ENCODE measurements at places on chromosomes 5 and 9.

GRCh38 chr5:145984072-145984471 is 47.7 kb downstream of the SH3RF2 start:
- no peak for DNase-seq

- no peak for DNase-seq
These were observed 286.7 kb downstream of the TLE4 start for GRCh38 chr9:79858508-79858907.

- DNase-seq = no peak
These were observed 30.5 kb downstream of the DNAH5 start for GRCh38 chr5:13913962-13914361.

- DNase-seq = no peak
These were observed 144.2 kb upstream of the EPB41L4A start for GRCh38 chr5:112563169-112563826.

DNA sequence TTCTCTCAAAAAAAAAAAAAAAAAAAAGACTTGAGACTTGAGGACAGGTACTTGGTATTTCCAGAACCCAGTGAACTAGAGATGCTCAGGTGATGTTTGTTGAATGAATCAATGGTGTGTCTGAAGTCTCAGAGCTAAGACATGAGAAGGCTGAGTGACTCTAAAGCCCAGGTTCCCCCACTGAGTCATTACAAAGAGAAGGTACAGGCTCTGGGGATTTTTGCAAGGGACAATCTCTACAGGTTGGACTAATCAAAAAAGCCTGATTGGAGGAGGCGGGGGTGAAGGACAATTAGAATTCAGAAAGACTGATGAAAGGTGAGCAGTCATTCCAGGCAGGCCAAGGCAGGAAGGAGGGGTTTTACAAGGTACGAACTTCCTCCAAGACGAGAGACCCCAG is 8.2 kb upstream of the FABP6 start:
- no peak for DNase-seq

- no peak for DNase-seq
These were observed 295.8 kb downstream of the DEPDC1B start for GRCh38 chr5:60404171-60404570.

DNA sequence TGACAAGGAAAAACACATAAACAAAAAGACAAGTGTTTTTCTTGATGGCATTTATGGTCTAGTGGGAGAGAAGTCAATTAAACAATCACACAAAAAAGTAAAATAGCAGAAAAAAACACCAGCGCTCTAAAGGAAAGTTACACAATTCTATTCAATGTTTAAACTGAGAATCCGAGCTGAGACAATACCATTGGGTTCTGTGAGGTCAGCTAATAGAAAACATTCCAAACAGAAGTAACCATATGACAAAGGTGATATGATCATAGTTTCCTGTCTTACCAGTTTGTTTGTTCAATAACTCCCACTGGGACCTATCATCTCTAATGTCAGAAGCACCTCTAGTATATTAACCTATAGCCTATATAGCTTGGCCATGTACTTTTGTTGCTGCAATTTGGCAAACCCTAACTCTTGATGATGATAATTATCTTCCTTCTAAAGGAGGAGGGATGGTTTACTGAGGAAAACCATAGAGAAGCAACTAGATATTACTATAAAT is 1030.0 kb downstream of the CDH12 start:
- no peak for DNase-seq

GRCh38 chr9:23587433-23587832 is 238.6 kb downstream of the ELAVL2 start:
- peak; percentile 86 for DNase-seq

- DNase-seq = no peak
These were observed 112.2 kb downstream of the MTX3 start for GRCh38 chr5:79878721-79879336.

DNA sequence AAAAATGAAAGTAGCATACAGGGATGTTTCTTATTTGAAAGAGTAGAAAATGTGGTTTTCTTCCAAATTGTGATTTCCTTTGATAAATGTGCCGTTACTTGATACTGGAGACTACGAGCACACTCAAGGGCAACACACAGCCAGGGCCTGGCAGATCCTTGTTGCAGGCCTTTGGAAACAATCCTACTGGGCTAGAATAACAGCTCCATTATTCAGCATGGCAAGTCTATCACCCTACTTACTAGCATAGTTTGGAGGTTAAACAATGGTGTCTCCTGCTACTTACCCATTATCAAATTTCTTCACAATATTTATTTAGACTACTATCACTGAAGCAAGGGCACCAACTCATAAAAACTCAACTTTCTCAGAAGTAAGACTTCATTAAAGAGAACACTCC is 140.8 kb upstream of the ZNF608 start:
- DNase-seq = no peak

DNA sequence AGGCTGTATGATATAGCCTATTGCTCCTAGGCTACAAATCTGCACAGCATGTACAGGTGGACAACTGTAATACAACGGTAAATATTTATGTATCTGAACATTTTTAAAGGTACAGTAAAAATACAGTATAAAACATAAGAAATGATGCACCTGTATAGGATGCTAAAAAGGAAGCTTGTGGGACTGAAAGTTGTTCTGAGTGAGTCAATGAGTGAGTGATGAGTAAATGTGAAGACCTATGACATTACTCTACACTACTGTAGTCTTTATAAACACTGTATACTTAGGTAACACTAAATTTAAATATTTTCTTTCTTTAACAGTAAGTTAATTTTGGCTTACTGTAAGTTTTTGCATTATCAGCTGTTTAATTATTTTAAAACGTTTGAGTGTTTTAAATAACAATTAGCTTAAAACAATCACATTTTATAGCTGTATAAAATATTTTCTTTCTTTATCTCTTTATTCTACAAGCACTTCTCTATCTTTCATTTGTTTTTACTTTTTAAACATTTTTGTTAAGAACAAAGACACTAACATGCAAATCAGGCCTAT is 28.1 kb downstream of the CDH18 start:
- no peak for DNase-seq

- no peak for DNase-seq
These were observed 1.6 kb upstream of the SEC16A start for GRCh38 chr9:136484153-136485048.

DNA sequence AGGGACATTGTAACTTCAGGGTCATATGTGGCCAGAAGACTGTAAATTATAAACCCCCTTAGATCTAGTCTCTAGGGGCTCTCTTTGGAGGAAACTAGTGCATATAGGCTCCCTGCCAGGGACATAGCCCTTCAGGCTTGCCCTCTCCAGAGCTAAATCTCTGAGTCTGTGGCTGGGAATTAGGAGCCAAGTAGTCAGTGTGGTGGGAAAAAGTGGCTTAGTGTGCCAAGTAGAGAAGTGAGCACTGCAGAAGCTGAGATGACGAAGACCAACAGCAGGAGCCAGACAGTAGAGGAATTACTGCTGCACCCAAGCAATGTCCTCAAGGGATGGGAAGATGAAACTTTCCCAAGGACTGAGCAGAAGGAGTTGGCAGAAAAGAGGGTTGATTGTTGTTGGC is 71.2 kb downstream of the CWC27 start:
- no peak for DNase-seq

GRCh38 chr9:86350006-86350760 is 4.0 kb downstream of the TUT7 start:
- DNase-seq = no peak

DNA sequence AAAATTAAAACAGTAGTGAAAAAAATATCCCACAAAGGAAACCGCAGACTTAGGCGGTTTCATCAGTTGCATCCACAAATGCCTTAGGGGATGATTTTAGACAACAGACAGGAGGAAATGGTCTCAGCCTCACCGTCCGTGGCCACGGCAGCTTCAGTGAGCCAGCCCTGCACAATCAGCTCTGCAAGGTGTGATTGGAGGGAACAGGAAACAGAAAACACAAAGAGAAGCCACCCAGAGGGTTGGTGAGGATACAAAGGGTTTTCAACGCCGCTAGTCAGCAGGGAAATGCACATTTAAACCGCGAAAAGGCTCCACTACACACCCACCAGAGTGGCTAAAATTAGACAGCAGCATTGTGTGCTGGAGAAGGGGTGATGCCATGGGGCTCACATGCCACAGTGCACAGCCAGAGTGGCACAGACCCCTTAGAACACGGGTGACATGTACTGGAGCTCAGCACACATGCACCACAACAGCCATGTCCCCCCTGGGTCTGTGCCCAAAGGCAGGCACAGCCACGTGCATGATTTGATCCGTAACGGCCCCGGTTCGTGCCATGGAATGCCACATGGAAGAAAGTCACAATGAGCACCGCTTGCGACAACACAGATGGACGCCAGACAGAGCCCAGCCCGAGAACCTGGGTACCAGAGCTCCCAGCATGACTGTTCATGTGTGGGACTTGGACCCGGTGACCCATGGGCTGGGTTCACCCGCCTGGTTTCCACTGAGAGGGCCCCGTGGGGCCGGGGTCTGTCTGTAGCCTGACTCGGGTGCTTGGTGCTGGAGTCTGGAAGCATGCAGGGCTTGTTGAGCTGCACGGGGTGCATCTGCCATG is 18.3 kb upstream of the TERT start:
- DNase-seq = no peak

DNA sequence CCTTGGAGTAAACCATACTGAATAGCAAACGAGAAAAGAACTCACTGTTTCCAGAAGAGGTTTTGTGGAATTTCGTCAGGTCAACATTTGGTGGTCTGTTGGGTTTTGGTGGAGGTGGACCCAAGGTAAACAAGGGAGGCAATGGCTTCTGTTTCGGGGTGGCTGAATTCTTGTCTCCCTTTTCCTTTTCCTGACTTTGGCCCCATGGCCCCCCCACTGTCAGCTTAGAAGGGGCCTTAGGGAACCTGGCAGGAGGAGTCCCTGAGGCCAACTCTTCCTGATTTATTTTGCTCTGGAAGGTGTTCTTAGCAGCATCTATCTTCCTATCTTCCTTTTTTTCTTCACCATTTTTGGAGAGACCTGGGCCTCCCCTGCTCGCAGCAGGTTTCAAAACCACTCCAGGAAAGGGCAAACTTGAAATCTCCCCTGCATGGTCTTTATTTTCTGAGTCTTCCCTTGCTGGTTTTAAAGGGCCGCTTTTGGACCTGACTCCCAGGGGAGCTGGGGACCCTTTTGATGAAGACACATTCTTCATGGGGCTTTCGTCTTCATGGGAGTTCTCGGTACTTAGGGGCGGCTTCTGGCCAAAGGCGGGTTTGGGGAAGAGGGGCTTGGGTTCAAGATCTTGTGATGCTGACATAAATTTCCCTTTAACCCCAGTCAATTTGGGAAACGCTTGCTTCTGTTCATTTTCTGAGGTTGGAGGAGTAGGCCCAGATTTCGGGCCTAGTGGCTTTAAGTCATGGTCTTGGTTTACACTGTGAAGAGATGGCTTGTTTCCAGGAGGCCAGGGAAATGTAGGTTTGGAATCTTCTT is 17.4 kb downstream of the FYB1 start:
- DNase-seq = no peak

DNA sequence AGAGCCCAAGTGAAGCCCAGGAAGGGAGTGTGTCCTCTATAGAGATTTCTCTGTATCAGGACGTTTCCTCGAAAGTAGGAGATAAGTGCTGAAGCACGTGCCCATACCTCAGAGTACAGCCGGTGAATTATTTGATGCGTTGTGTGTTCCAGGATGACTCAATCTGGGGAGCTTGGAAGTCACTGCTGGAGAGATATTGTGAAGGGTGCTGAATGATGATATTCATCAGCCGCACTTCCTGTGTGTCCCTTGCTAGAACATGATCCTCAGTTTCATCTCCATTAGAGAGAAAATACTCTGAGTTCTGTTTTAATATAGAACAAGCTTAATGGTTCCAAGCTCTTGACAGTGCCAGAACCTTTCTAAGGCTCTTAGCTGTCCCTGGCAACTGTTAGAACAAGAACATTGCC is 402.3 kb upstream of the ADAMTSL1 start:
- DNase-seq = no peak

DNA sequence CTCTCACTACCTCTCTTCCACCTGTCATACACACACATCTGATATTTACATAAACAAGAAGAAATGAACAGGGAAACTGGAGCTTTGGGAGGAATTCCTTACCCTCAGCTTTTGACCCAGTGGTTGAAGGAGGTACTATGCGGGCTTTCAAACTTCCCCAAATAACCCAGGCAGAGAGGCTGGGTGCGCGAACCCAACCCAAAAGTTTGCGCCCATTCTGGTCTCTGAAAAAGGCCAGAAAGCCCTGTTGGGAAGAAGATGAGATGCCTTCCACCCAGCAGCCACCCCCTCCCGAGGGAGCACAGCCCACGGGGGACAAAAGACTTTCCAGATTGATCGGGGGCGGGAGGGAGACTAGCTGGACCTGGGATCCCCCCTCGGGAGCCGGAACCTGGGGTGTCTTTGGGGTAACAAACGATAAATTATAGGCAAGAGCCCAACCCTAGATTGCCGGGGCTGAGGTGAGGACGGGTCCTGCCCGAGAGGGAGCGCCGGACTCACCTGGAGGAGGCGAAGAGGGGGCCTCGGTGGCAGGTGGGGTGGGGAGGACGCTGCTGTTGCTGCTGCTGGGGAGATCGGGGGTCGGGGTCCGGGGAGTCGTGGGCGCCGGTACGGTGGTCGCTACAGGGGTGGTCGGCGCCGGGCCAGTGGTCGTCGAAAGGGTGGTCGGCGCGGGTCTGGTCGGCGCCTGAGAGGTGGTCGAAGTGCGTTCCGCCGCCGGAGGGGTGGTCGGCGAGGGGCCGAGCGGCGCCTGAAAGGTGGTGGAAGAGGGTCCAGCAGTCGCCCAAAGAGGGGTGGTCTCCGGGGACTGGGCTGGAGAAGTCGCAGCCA is 798 bp downstream of the MEGF9 start:
- DNase-seq = peak; percentile 62

GRCh38 chr9:6787793-6788161 is 30.0 kb downstream of the KDM4C start:
- no peak for DNase-seq

DNA sequence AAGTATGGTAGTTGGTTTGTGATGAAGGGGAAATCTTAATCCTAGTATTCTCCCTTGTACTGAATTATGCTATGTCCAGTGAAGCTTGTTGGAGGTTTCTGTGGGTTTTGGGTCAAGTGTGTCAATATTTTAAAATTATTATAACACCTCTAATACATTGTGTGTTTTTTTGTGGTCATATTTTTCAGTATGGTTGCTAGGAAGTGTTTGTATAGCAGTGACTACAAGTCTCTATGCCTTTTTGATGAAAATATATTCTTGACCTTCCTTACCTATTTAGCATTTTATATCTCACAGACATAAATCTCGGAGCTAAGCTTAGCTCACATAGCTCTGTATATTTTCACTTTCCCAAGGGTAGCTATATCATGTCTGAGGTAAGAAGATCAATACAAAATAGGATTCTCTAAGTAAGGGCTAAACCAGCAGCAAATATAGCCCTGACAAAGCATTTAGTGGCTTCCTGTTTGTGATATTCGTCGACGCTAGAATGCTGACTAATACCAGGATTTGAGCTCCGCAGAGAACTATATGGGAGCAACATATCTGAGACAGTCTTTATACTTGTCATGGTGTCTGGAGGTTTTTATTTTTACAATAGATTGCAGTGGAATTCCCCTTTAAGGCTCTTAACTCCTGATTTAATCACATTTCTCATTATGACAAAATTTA is 82.3 kb downstream of the MACIR start:
- DNase-seq = no peak

- no peak for DNase-seq
These were observed 22.8 kb upstream of the ELL2 start for GRCh38 chr5:95984287-95984938.

GRCh38 chr5:24767086-24767485 is 122.3 kb upstream of the CDH10 start:
- no peak for DNase-seq

GRCh38 chr9:82912645-82913044 is 150.3 kb downstream of the RASEF start:
- no peak for DNase-seq

Data from Right ventricle myocardium superior (tissue), 1 donor.